ENCODE measurements at places on chromosomes 4 and X.

- DNase-seq, result no peak
Observed at GRCh38 chrX:100600340-100600739, 15.6 kb downstream of the TNMD start.

GRCh38 chr4:188714907-188715306, 575.7 kb downstream of the TRIML1 start:
- DNase-seq, result no peak

- DNase-seq, result no peak
Observed at GRCh38 chr4:109547394-109547793, 12.7 kb upstream of the MCUB start.

DNA sequence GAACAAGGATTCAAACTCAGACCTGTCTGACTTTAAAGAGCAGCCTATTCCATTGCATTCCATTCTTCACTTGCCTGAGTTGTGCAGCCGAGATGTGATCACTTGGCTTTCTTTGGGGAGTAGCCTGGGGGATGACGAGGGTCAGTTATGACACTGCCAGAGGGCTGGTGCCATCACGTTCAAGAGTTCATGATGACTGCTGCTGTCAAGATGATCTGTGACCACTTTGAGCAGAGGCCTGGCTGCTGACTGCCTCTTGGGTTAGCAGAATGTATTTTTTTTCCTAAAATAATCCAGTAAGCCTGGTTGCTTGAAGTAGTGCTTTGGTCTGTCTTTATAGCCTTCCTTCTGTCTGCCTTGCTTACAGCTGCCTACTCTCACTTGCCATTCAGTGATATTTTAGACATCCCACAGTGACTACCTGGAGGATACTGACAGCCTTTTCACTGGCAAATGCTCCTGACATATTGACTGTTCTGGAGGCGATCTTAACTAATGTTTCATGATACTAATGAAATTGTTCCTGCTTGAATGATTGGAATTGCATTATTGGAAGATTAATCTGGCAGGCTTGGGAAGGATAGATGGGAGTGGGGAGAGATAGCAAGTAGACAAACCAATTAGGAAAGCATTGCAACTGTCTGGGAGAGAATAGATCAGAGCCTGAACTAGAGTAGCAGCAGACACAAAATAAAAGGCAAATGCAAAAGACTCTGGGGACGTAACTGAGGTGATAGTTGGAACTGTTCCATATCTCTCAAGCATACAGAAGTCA, 221.6 kb upstream of the LCORL start:
- no peak for DNase-seq

GRCh38 chr4:23425570-23425969, 464.3 kb downstream of the PPARGC1A start:
- no peak for DNase-seq

DNA sequence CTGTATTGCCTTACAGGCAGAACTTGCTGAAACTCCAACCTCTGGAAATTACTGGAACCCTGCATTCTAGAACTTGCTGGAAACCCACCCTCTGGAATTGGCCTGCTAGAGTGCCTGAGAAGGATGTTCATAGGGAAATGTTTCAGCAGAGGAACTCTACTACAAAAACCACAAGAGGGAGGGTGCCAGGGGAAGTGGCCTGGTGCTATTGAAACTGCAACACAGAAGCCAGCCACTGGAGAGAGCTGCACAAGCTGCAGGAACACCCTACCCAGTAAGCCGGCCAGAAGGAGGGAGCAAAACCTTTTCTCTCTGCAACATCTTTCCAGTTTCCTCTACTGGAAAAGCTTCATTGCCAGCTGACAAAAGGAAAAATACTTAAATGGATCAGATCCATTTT, 2.5 kb upstream of the BRWD3 start:
- peak; percentile 8 for DNase-seq

- no peak for DNase-seq
Observed at GRCh38 chrX:13693341-13693961, 4.5 kb downstream of the RAB9A start.

DNA sequence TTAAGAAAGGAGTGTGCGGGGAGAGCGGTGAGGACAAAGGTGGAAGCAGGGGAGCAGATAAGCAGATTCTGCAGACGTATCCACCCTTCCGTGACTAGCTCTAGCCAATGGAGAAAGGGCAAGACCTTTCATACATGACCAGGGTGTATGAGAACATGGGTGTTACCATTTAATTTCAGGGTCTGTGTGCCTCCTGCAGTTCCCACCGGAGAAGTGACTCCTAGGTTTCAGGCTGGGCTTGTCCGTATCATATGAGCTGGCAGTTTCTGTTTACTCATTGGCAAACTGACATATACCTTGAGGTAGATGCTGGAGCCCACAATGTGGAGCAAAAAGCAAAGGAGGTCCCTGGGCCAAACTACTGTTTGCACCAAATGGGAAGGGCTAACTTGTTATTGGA, 6.8 kb downstream of the RBM47 start:
- no peak for DNase-seq
